Trophoblast cell (in vitro differentiated cells and primary cell): ENCODE measurements at places on chromosomes 5 and 9.

GRCh38 chr5:64794053-64794770 is 25.5 kb downstream of the CWC27 start:
- no peak for DNase-seq

DNA sequence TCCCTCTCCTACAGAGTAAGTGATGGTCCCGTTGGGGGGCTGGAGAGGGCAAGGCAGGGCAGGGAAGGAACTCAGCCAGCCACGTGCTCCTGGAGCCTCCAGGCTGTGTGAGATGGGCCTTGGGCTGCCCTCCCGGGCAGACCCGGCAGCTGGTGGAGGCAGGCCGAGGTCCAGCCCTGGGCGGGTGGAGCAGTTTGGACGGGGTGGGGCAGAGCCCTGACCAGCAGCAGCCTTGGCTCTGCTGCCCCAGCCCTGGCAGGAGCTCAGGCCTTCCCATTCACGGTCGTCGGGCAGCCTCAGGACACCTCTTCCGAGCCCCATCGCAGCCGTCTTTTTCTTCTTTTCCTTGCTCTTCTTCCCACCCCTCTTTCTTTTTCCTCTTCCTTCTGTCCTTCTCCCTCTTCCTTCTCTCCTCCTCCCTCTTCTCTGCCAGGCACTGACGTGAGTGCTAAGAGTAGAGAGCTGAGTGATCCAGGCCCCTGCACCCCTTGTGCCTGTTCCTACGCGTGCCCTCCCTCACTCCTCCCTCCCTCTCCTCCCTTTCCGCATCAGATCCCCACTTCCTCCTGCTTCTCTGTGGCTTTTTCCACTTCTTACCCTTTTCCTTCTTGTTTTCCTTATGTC is 42.8 kb downstream of the AMBP start:
- no peak for DNase-seq

GRCh38 chr9:93258419-93258817 is 74.5 kb downstream of the WNK2 start:
- no peak for DNase-seq

DNA sequence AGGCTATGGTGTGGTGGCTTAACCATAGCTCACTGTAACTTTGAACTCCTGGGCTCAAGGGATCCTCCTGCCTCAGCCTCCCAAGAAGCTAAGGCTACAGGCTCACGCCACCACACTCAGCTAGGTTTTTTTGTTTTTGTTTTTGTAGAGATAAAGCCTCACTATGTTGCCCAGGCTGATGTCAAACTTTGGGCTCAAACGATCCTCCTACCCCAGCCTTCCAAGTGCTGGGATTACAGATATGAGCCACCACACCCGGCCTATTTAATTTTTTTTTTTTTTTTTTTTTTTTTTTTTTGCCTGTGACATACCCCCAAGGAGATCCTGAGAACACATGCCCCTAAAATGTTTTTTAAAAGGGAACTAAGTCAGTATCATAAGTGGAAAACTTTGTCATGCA is 10.4 kb downstream of the FUBP3 start:
- no peak for DNase-seq

- DNase-seq: no peak
Observed at GRCh38 chr9:123525424-123525823, 169.4 kb downstream of the CRB2 start.

DNA sequence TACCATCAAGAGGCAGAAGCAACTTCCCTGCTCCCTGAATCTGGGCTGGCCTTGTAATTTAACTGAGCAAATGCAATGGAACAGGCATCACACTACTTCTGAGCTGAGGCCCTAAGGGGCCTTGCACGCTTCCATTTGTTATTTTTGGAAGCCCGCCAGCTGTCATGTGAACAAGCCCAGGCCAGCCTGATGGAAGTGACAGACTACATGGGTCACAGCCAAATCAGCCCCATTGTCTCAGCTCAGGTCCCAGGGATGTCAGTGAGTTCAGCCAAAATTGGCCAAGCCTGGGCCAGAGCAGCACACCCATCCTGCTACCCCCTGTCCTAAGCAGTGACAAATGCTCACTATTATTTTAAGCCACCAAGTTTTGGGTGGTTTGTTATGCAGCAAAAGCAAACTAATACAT is 72.8 kb downstream of the PRRT1B start:
- DNase-seq: no peak

GRCh38 chr9:136324501-136325300 is 2.6 kb upstream of the GPSM1 start:
- DNase-seq: no peak

GRCh38 chr9:98808411-98808815 is 943 bp downstream of the GALNT12 start:
- DNase-seq: no peak

- no peak for DNase-seq
Observed at GRCh38 chr9:131660466-131661405, 79.1 kb downstream of the RAPGEF1 start.

DNA sequence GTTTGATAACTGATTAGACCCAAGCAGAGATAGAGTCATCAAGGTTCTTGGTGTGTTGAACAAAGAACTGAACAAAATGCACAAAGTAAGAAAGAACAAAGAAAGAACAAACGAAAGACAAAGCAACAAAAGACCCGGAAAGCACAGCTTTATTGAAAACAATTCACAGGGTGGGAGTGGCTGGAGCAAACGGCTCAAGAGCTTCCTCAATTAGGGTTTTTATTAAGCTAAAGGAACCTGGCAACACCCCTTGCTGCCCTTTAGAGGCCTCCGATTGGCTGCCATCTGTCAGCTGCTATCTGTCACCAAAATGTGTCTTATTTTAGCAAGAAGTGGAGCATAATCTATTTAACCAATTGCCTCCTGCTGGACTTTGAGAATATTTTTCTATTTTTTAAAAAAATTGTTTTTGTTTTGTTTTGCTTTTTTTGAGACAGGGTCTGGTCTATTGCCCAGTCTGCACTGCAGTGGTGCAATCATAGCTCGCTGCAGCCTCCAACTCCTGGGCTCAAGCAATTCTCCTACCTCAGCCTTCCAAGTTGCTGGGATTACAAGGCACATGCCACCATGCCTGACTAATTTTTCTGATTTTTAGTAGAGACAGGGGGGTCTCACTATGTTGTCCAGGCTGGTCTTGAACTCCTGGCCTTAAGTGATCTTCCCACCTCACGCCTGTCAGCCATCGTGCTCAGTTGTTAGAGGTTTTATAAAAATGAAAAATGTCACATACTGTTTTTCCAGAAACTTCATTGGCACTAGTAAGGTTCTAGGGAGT is 7.7 kb upstream of the ABO start:
- no peak for DNase-seq

DNA sequence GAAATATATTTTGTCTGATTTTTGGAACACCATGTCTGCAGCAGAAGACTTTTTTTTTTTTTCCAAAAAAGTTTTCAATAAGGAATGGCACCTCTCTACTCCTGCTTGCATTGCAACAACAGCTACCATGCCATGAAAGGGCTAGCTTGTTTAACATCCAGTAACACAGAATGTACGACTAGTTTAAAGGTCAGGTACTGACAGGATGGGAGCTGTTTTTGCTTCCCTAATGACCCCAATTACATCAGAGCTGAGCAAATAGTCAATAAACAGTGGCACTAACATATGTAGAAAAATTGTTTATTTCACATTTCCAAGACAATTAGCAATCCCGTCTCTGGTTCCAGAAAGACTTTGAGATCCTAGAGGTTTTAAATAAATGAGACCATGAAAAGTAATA is 693.8 kb downstream of the NR2F1-AS1 start:
- DNase-seq: no peak

- DNase-seq: peak; percentile 90
Observed at GRCh38 chr5:39100301-39100850, 26.2 kb upstream of the RICTOR start.

- DNase-seq: no peak
Observed at GRCh38 chr9:134611046-134611445, 30.6 kb upstream of the COL5A1 start.

DNA sequence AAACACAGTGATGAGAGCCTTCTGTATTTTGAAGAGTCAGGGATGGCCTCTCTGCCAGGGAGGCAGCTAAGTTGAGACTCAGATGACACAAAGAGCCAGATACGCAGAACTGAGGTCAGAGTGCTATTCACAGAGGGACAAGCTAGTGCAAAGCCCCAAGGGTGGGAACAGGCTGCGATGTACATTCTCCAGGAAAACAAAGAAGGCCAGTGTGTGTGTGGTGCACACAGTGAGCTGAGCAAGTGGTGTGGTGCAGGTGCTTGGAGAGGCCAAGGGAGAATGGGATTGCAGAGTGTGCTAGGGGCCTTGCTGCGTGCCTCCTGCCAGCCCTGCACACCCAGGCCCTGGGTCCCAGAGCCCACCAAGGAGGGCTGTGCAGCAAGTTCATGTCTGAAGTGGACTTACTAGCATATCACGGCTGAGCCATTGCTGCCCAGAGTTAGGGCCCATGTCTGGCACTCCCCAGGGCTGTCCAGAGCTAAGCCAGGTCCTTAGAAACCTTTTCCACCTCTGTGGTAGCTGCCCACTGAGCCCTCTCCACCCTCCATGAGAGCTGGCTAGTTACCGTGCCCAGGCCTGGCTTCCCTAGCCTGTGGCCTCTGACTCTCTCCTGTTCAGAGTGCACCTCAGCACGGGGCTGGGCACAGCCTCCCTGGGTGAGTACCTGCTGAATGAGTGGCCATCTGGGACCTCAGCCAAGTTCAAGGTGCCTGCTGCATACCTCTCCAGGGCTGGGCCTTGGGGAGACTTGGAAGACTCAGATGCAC is 9.3 kb downstream of the SLC25A48 start:
- DNase-seq: no peak

- no peak for DNase-seq
Observed at GRCh38 chr5:36481454-36482120, 124.8 kb upstream of the SLC1A3 start.

- no peak for DNase-seq
Observed at GRCh38 chr5:39473156-39473775, 48.5 kb upstream of the DAB2 start.

DNA sequence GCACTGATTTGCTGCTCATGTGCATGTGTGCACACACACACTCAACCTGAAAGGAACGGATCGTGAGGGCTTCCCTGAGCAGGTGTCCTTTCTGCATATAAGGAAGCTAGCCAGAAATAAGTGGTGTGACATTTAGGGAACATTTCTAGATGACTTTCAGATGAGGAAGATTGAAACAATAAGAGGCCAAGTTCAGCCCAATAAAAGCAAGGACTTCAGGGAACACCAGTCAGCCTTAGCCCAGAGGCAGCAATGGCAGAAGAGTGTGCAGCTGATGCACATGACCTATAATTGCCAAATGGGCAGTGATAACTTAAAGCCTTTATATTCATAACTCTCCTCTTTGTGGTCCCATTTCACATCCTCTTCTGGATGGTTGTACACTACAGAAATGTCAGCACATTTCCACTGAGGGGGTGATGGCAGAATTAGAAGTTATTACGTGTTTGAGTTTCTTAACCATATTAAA is 255.5 kb downstream of the TRIM32 start:
- no peak for DNase-seq

DNA sequence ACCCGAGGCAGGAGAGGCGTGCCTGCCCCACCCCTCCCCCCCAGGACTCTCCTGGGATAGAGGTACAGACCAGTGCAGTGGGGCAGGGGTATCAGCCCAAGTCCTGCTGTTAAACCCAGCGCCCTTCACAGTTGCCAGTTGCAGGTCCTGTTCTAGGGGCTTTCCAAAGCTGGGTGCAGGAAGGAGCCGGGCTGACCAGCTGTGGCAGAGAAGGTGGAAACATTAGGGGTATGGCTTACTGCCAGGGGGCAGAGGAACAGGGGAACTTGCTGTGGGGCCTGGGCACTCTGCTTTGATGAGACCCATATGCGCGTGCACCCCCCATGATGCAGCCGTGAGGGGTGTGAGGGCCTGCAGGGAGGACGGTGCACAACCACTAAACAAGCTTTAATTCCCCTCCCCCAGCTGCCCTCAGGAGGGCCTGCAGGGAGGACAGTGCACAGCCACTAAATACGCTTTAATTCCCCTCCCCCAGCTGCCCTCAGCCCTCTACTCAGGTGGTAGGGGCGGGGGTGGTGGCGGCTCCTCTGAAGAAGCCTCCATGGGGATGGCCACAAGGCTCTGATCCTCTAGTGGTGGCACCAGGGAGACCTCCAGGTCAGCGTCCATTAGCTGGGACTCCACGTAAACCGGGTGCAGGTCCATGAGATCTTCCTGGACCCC is 766 bp upstream of the LRRC26 start:
- DNase-seq: no peak

DNA sequence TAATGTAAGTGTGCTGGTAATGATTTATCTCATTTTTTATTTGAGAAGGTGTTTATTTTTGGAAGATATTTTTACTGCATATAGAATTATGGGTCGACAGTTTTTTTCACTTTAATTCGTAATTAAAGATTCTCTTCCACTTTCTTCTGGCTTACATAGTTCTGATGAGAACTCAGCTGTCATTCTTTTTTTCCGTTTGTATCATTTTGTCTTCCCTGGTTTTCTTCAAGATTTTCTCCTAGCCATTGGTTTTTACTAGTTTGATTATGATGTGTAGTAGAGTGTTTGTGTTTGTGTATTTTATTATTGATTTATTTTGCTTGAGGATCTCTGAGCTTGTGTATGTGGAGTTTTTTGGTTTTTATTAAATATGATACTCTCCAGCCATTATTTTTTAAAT is 21.7 kb downstream of the SLF1 start:
- DNase-seq: no peak

- no peak for DNase-seq
Observed at GRCh38 chr5:18090177-18090576, 455.9 kb downstream of the TAF11L14 start.

DNA sequence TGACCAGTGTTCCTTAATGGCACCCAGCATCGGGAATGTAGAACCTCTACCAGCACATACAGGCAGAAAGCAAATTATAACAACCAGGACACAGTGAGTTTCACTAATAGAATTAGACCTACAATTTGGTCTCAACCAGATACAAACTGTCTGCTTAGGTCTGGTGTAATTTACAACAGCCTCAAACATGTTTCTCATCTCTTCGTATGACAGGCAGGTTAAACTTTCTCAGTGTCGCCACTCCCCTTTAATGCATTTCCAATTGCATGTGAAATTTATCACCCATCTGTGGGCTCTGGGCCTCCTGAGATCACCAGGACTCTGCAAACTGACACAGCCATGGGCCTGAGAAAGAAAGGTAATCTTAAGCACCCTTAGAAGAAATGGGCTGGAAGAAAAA is 218.7 kb downstream of the DCP2 start:
- no peak for DNase-seq

DNA sequence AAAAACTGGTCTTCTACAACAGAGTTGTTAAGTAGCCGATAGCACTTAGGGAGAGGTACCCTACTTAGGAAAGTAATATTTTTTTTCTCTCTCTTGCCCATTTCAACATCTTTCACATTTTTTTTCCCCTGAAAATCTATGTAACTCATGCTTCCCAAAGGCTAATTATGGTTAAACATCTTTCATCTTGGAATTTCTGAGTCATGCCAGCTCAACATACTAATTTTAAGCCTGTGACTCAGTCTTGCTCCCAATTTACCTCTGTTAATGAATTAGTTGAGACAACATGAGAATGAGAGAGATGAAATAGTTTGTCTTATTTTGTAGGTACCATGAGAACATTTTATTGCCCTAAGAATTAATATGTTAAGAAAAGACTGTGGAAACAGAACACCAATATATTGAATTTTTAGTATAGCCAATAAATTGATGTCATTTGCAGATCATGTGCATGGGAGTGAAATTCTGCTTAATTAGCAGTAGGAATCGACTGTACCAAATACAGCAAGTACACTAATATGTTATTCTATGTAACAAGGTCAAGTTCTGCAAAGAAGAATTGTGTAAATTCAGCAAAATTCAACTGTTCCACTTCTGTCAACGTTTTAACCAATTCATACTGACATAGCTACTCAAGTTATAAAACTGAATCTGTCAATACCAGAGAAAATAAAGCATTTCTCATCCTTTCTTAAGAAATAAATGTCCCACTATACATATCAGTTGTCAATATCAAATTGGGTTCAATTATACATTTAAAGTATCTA is 550.0 kb downstream of the PTPRD start:
- DNase-seq: peak; percentile 67

GRCh38 chr5:173789031-173789920 is 98.9 kb upstream of the CPEB4 start:
- DNase-seq: no peak
